MG63 (cell line): ENCODE measurements at places on chromosomes 6 and 20.

- no peak for DNase-seq
These were observed 128.6 kb upstream of the LRFN2 start for GRCh38 chr6:40715570-40716403.

DNA sequence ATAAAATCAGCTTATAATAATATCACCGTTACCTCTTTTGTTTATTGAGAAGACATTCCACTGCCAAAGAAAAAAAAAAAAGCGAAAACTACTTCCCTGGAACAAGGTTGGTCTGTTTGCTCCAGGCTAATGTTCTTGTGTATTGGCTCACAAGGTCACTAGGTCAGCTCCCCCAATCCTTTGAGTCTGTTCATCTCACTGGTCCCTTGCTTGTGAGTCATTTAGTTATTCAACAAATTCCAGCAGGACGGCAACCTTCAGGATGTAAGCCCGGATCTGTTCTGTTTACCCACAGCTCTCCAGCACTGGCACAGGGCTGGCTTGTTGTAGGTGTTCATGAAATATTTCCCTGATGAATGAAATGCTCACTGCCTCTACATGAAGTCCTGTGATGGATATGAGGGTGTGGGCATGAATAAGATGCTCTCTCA is 3.3 kb downstream of the ARHGAP40 start:
- DNase-seq: peak; percentile 69

DNA sequence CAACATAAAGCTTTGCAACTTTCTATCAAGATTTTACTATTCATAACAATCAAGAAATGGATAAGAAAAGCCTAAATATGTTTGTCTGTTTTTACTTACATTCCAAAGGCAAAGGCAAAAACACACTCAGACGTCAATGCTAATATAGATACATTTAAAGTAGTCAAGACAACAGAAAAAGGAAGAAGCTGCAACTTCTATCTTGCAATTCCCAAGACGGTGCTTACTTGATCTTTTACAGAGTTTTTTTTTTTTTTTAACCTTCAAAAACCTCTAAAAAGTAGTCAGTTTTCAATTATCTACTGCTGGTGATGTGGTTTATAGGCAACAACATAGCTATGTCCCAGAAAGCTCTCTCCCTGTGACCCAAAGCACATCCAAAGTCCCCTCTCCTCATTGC is 58.1 kb downstream of the EPB41L2 start:
- no peak for DNase-seq

DNA sequence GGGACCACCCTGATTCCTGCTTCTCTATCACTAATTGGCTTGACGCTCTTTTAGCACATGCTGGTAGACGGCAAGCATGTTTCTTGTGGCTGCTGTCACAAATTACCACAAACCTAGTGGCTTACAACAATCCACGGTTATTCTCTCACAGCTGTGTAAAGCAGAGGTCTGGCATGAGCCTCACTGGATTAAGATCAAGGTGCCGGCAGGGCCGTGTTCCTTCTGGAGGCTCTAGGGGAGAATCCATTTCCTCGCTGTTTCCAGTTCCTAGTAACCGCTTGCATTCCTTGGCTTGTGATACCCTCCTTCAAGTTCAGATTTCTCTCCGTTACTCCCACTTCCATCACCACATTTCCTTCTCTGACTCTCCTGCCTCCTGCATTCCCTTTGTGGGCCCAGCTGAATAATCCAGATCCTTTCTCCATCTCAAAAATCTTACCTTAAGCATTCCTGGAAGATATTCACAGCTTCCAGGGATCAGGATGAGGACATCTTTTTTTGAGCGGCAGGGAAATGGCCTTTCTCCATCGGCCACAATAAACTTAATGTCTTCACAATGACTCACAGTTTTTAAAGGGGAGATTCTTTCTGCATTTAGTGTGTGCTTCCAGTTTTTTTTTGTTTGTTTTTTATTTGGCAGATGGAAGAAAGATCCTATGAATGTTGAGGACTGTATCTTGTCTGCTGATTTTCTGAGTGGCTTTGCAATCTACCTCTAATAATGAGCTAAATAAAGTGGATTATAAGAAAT is 39.9 kb downstream of the BMP6 start:
- DNase-seq: peak; percentile 24

DNA sequence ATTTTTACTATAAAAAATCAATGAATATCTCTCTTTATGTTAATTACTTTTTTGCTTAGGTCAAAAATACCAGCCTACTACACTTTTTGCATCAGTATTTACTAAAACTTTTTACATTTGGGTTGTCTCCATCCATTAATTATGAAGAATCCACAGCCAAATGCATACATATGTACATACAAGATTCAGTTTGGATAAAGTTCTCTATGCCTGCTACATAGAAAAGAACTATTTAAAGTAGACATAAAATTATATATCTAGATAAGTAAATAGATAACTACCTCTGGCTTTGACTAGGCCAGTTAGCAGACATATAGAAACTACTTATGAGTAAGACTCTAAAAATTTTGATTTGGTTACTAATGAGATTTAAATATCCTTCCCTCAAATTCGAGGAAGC is 12.3 kb downstream of the TDRD6 start:
- DNase-seq: no peak

- DNase-seq: no peak
These were observed 79.2 kb upstream of the STMND1 start for GRCh38 chr6:17022604-17023003.

- DNase-seq: peak; percentile 14
These were observed 27.9 kb downstream of the PLEKHG1 start for GRCh38 chr6:150627585-150628025.

- peak; percentile 39 for DNase-seq
These were observed 40.3 kb upstream of the ANGPT4 start for GRCh38 chr20:956330-956951.

DNA sequence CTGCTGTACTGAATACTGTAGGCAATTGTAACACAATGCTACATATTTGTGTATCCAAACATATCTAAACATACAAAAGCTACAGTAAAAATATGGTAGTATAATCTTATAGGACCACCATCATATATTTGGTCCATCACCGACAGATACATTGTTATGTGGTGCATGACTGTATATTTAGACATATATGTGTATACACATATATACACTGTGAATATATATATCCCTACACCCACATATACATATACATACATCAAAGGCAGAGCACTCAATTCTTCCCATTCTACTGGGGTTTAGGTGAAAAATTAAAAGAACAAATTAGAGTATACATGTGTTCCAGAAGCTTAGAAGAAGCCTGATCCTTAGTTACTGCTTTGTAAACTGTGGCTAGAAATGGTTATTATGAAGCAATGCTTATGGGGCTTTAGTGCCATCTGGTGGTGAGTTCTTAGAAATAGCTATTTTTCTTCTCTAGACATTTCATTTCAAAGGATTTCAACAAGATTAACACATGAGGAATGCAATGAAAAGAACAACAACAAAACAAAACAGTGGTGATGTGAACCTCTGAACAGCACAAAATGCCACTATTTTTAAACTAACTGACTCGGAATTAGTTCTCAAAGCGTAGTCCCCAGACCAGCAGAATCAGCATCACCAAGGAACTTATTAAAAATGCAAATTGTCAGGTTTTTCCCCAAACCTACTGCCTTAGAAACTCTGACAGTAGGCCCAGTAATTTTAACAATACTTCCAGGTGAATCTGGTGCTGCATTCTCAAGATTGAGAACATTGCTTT is 38.0 kb downstream of the PKHD1 start:
- no peak for DNase-seq

DNA sequence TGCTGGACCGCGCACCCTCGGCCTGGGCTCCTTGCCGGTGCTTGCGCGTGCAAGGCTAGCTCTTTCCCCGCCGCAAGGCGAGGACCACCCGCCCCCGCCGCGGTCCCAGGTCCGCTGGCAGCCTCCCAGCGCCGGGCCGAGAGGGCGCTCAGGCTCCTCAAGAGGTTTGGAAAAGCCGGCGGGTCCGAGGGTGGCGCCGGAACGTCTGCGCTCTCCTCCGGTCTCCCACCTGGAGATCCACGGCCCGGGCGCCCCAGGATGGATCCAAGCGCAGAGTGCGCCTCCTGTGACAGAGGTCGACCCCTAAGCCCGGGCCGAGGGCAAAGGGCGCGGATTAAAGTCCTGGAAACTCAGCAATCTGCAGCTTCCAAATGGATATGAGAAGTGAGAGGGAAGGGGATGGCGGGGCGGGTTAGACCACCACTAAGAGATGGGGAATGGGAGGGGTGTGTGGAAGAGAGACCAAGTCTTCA is 575 bp upstream of the MICAL1 start:
- DNase-seq: no peak

DNA sequence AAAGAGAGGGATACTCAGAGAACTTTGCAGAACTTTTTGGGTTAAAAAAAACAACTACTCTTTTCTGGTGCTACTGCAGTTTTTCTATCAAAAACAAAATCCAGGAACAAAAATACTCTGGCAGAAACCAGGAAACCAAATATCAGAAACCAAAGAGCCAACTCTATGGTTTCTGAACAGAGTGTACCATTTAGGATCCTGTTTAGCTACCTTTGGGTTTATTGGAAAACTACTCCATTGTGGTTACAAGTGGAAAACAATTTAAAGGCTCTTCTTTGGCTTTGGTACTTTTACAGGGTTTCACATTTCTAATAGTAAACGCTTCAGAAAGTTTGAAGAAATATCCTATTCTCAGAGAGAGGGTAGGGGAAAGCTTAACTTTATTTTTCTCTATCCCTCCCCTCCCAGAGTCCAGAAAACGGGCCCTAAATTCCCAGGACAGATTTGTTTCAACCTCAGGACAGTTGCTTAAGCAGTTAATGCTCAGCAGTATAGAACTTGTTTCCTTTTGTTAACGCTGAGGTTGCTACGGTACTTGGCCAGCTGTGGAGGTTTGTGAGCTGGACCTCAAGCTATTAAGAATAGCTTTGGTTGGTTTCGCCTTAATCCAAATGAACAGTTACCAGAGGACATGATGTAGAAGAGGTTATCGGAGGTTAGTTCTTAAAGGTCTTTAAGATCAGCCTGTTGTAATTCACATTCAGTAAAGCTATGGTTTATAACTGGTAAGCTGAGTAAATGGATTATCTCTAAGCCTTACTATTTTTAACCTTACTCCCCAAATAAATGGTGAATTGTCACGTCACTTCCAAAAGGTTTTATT is 47.9 kb downstream of the FOXO3 start:
- DNase-seq: peak; percentile 55

DNA sequence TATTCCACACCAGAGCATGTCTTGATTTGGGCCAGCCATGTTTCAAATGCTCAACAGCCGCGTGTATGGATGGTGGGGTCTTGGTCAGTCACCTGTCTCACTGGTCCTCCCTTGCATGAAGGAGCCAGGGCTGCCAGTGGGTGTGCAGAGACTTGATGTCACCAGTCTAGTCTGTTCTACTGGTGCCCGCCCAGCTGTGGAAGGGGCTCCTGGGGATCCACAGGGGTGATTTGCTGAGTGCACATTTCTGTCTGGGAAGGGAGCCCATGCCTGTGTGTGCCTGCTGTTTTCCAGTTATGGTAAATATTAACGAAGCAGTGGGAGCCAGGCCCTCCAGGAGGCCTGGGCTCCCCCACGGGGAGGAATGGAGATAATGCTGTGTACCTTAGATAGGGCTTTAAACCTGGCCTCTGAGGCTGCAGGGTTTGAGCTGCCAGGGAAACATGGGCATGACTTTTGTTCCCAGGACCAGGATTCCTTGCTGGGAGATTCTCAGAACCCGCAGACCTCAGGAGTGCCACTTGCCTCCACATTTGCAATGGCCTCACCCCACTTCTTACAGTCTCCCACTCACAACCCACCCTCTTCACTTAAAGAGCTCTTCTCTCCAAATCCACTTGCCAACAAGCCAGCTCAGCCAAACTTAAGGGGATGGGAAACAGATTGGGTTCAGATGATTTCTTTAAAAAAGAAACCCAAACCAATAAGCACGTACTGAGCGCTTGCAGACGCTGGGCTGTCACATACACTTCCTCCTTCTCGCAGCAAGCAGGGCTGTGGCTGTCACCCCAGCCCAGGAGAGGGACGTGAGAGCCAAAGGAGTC is 54.1 kb downstream of the VEGFA start:
- DNase-seq: no peak

GRCh38 chr20:19956976-19957375 is 60.2 kb upstream of the NAA20 start:
- no peak for DNase-seq

DNA sequence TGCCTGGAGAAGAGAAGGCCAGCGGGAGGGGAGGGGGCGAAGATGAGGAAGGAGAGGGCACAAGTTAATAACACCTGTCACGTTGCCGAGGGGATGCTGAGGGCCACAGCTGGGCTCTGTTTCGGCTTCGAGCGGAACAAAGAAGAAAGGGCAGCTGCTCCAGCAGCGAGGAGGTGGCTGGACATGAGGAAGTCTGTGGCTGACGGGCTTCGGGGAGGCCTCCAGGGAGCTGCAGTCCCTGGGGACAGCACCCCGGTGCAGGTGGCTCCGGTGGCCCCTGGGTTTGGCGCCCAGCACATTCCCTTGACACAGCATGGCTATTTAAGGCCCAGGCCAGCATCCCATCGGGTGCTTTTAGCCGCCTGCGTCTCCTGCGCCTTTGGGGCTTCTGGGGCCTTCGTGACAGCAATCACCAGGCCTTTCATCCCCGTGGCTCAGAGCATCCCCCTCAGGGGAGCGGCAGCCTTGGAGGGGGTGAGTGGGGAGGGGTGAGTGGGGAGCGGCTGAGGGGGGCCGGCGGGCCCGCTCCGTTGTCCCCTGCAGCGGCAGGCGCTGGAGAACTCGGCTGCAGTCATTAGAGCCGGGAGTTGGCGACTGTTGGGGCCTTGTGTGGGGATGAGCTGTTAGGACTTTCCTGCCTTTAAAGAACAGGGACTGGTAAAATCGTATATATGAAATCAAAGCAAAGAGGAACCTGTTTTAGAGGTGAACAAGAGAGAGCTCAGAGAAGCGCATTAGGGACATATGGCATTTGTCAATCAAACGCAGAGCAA is 99.0 kb downstream of the TMEM242 start:
- no peak for DNase-seq

GRCh38 chr20:45470937-45471336 is 1.4 kb downstream of the WFDC2 start:
- DNase-seq: no peak

- no peak for DNase-seq
These were observed 55.7 kb downstream of the TXLNB start for GRCh38 chr6:139236105-139236504.
